ENCODE measurements at places on chromosomes 3 and 15.

- DNase-seq = no peak
Observed at GRCh38 chr15:94542391-94542790, 311.0 kb downstream of the MCTP2 start.

DNA sequence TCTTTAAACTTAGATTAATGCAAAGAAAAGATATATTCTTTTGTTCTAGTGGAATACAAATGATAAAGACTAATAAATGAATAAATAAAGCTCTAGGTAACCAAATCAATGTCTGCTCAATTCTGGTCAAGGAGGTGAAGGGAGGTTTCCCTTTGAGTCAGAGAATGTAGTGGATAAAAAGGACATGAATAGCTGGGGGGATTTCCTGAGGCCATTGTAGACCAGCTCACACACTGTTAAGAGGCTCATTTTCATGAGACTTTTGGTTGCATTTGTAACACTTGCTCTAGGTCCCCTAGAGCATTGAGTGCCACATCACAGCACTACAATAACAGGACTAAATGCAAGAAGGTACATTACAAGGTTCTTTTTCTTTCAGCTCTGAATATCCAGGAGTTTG is 170.7 kb downstream of the TIGIT start:
- DNase-seq = no peak

GRCh38 chr3:153396581-153396980 is 234.6 kb downstream of the RAP2B start:
- no peak for DNase-seq

GRCh38 chr15:90265271-90266060 is at the start of gene NGRN:
Gene NGRN, plus strand, starts transcription at chr15:90265672. Its CDS starts 41 bp downstream, at chr15:90265713.
- peak; percentile 89 for DNase-seq

DNA sequence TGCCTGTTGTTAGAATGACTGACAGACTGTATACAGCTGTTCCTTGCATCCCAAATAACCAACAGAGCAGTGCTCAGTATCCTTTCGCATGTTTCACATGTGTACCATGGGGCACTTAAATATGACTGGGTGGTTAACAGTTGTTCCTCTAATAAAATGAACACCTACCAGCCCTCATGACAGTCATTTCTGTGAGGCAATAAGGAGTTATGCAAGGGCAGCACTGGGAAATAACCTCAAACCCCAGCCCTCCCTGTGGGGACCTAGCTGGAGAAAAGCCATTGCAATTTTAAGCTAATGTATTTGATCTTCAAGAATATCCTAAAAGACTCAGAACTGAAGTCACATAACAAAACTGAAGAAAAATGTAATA is 7.3 kb downstream of the RFT1 start:
- DNase-seq = no peak

- no peak for DNase-seq
Observed at GRCh38 chr3:49614936-49615335, 59.2 kb upstream of the APEH start.

- DNase-seq = peak; percentile 60
Observed at GRCh38 chr15:71136793-71137518, 21.7 kb downstream of the THSD4 start.

DNA sequence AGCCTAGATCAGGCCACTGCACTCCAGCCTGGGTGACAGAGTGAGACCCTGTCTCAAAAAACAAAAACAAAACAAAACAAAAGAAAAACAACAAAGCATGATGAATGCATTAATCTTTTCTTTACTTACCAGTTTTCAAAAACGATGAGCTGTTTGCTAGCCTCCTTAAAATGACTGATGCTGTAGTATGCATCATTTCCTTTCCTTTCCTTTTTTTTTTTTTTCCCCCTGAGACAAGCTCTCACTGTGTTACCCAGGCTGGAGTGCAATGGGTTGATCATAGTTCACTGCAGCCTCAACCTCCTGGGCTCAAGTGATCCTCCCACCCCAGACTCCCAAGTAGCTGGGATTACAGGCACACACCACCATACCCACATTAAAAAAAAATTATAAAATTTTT is 202.0 kb downstream of the ADAMTSL3 start:
- no peak for DNase-seq

GRCh38 chr3:16439848-16440708 is 73.4 kb downstream of the RFTN1 start:
- DNase-seq = no peak

GRCh38 chr3:98901119-98901391 is 440 bp downstream of the DCBLD2 start:
- DNase-seq = peak; percentile 74

- DNase-seq = no peak
Observed at GRCh38 chr3:3446251-3446650, 266.8 kb upstream of the CRBN start.

Measured in pancreas (tissue), 10 donors.